Right atrium auricular region (tissue), 2 donors: ENCODE measurements at places on chromosomes 6 and 20. TPM values are rescaled to one million over a fixed set of nuclear protein-coding genes. Genes with fewer than 3 reads are reported as not detected.

- DNase-seq = no peak
These were observed 151.1 kb upstream of the B3GAT2 start for GRCh38 chr6:71107911-71108420.

GRCh38 chr6:7106215-7106751 lies 1.5 kb upstream of the RREB1 start:
- no peak for DNase-seq

EMILIN3 gene
- total RNA-seq = 1.8 TPM

- DNase-seq = no peak
These were observed 90.2 kb upstream of the CDH4 start for GRCh38 chr20:61161726-61162390.

SMOC2 gene
- total RNA-seq = 10.8 TPM

DNA sequence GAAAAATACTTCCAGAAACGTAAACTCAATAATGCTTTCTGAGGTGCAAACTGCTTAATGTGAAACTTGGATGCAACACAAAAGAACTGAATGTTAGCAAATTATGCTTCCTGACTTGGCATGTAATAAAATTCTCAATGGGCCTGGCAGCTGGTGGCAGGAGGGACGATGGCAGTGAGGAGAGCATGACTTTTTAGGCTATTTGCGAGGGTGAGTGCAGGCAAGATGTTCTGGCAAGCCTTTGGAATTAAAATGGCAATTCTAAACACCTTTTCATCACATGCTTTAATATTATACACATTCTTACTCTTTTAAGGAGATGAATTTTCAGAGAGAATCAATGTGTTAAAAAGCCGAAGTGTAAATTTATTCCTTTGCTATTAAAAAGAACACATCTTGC lies 224.8 kb upstream of the CDH4 start:
- no peak for DNase-seq

DNA sequence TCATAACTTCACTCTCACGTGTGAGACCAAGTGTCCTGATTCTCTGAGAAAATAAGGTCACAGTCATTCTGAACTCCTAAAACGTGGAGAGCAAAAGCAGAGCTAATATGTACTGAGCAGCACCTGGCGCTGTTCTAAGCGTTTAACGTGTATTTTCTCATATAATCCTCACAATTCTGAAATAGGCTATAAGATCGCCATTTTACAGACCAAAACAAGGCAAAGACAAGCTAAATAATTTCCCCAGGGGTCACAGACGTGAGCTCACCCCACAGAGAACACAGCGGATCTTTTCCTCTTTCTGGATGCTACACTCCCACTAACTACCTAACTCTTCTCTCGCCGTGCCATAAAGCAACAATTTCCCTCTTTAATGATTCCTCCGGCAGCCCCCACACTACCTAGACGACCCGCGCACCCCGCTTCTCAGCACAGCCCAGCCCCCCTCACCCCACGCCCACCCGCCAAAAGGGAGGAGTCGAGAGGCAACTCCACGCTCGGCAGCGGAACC lies 636 bp downstream of the SUPT3H start:
- DNase-seq = no peak

SIM1 gene
- total RNA-seq = not detected

WFDC12 gene
- not detected for total RNA-seq

SPEF1 gene
- total RNA-seq = 0.31 TPM

PTPRT gene
- 0.35 TPM for total RNA-seq

DNA sequence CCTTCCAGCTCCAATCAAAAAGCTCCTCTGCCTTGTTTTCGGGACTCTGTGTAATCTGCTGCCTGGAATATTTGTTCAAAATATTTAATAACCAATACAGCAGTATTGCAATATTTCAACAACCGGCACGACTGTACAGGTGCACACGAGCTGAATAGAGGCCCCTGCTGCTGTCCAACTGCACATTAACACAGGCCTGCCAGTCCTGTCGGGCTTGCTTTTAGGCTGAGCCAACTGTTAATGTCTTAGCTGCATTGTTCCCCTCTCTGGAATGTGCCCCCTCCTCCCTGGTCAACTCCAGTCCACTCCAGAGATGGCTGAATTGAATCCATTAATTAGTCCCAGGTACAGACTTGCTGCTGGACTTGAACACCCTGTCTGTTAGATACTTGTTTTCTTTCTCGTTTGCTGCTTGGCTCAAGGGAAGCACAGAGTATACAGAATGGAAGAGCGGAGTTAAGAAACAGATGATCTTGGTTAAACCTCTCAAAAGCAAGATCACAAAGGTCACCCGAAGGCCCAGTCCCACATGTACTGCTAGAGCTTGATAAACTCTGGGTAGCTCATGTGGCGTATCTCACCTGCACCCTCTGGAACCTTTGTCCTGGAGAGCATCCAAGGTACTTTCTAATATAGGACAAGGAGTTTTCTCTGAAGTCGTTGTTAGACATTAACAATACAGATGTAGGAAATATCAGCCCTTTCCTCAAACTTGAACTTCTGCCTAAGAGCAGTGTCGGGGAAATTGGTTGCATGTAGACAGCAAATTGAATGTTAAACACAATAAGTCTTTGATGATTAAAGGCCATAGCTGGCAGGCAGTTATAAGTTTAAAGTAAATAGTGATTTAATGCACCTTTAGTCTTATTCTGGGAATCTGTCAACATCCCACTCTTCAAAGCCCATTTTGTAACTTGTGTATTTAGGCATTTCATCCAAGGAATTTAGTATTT lies 31.9 kb downstream of the SHLD1 start:
- DNase-seq = no peak

- DNase-seq = no peak
These were observed 80.0 kb upstream of the TNFAIP3 start for GRCh38 chr6:137787016-137787415.

DNA sequence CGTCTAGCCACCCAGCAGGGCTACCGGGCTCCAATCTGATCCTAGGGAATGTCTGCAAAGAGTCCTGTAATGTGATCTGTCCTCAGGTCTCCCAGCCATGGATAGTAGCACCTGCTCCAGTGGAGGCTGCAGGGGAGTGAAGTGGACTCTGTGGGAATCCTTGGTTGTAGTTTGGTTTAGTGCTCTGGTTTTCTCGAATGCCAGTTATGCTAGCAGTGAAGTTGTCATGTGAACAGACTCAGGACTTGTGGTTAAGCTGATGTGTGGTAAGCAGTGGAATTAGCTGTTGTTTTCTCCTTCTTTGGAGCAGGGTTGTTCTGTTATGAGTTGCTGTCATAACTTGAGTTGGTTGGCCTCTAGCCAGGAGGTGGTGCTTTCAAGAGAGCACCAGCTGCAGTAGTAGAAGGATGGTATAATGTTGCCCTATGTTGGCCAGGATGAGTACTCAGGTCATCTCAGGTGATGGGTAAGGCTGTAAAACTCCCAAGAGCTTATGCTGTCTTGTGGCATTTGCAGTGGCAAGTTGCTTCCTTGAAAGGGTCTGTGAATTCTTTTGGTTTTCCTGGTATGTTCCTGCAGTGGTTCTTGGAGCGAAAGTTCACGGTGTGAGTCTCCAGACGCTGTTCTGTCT lies 390.2 kb downstream of the UTRN start:
- no peak for DNase-seq

- DNase-seq = no peak
These were observed 1.4 kb downstream of the CUTA start for GRCh38 chr6:33416386-33417127.

DNA sequence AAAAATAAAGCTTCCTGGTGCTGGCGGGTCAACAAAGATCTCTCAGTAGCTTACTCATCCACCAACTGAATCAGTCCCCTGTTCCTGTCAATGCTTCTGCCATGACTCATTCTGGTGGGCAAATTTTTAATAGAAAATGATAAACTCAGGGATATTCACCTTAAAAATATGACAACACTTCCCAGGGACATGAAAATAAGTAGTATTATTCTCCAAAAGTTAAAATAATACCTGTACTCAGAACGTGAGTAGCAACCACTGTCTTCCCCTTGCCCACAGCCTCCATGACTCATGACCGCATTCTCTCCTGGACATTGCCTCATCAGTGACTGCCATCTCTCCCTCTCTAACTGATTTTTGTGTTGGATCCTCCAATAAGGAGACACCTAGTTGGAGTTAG lies 552.3 kb downstream of the KIF16B start:
- DNase-seq = no peak

GRCh38 chr6:40999569-40999968 lies 39.5 kb downstream of the UNC5CL start:
- peak; percentile 71 for DNase-seq

DNA sequence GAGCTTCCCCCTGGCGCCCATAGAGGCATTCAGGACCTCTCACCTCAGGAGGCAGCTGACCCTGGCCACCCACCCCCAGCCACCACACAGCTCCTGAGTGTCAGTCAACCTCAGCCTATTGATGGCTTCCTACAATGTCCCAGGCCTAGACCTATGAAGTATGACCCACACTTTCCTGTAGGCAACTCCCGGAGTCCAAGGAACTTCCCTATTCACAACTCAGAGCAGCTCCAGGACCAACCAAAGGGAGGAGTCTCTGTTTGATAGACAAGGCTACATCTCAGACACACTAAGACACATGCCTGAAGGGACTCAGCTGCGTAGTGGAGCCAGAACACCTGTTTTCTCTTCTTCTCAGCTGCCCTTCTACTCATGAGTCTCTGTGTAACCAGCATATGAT lies 169.1 kb downstream of the MAFB start:
- DNase-seq = no peak

GGTLC1 gene
- not detected for total RNA-seq

GRCh38 chr20:20525756-20526155 lies 157.9 kb downstream of the INSM1 start:
- no peak for DNase-seq
